Anterior cingulate cortex (tissue), 58 donors: ENCODE measurements at places on chromosomes 3 and 15.

DNA sequence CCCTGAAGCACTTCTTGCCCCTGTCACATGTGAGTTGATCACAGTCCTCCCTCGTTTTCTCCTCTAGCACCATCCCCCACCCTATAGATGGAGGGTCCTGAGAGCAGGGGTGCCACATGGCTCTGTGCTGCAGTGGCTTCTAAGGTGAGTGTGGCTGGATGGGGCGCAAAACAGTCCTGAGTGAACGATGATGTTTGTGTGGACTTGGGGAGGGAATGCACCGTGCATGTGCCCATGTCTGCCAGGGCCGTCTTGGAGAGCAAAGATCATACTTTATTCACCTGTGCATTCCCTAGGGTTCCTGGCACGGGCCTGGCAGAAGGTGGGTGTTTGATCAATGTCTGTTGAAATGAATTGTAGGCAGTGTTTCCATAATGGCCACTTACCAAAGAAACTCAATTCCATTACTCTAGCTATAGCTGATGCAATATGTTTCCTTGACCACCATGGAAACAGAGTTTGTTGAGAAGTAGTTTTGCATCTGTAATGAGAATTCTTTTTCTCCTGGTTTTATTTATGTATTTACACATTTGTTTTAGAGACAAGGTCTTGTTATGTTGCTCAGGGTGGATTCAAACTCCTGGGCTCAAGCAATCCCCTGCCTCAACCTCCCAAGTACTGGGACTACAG, 58.0 kb downstream of the ABTB1 start:
- DNase-seq: no peak

- DNase-seq: no peak
These were observed 318.6 kb upstream of the LRRFIP2 start for GRCh38 chr3:37492977-37493471.

DNA sequence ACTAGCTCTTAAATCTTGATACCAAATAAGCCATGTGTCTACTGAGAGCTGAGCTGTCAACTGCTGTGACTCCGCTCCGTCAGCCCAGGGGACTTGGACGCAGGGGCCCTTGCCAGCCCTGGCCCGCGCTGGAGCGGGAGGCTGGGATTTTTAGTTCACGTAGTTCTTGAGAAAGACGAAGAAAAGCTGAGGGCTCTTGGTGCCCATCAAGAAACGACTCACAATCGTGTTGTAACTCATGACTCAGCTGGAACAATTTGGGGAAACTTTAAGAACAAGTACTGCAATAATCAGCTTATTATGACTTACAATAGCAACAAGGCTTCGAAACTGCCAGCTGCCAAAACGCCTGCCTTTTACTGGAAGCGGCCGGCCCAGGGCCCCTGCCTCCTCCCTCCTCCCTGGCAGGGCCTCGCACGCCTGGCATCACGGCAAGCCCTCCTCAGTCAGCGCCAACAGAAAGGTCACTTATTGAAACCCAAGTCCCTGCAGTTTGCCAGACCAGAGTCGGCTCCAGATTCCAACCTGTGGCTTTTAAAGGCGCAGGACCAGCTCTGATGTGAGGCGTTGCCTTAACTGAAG, 60.3 kb downstream of the RGMA start:
- peak; percentile 74 for DNase-seq

- DNase-seq: no peak
These were observed 735.6 kb downstream of the PDCD6IP start for GRCh38 chr3:34534013-34534412.

DNA sequence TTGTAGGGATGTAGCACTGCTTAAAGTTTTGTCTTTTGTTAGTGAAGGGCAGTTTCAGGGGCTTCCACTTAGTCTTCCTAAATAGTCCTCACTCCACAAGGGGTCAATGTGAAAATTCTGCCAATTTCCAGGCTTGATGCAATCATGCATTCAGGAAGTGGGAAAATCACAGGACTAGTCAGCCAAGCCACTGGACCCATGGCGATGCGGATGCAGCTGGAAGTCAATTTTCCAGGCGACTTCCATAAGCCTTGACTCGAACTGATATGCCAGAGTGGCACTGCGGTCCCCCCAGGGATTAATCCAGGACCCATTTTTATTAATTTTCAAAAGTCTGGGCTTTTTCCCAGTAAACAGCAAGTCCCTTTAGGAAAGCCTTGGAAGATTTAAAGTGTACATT, 26.1 kb downstream of the GBE1 start:
- DNase-seq: no peak
